ENCODE measurements at places on chromosomes 2 and 18. TPM values are rescaled to one million over a fixed set of nuclear protein-coding genes. Genes with fewer than 3 reads are reported as not detected.

The C2orf78 gene
- not detected for total RNA-seq

The SMAD4 gene
- total RNA-seq: 75.1 TPM

The HOXD11 gene
- not detected for total RNA-seq

The IL1F10 gene
- not detected for total RNA-seq

The SLC9A4 gene
- total RNA-seq: 0.07 TPM

The BARD1 gene
- 24.5 TPM for total RNA-seq

The IRS1 gene
- total RNA-seq: 2.7 TPM

The HTRA2 gene
- total RNA-seq: 39.0 TPM

- H3K4me3 ChIP-seq: no peak overlapping the region
- no peak for DNase-seq
- H3K4me1 ChIP-seq: peaks cover 9% of the 10 kb centered on the region
- no peaks in the 10 kb centered on the region for H3K27me3 ChIP-seq
- H3K27ac ChIP-seq: no peak overlapping the region
Measured at GRCh38 chr18:74694436-74694835, 96.8 kb downstream of the ZNF407 start.

GRCh38 chr18:54257015-54257414 lies 12.3 kb upstream of the POLI start:
- DNase-seq: no peak
- no peaks in the 10 kb centered on the region for H3K27me3 ChIP-seq
- H3K4me1 ChIP-seq: peaks cover 19% of the 10 kb centered on the region
- H3K36me3 ChIP-seq: no peaks in the 10 kb centered on the region

DNA sequence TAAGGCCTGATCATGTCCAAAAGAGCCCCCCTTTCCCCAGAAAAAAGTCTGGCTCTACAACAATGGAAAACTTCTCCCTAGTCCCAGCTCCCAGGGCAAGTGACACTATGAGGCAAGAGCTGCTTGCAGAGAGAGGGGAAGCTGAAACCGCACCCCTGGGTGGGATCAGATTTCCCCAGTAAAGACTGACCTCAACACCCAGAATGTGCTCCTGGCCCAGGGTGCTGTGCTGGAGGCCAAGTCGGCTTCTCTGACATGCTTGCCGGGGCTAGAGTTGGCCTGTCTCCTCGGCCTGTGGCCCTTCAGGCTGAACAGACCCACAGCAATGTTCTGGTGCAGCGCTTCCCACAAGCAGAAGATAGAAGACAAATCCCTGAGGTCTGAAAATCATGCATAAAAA lies 18.4 kb upstream of the ST8SIA3 start:
- H3K27me3 ChIP-seq: peaks cover 2% of the 10 kb centered on the region
- H3K4me1 ChIP-seq: no peaks in the 10 kb centered on the region
- no peak overlapping the region for H3K4me3 ChIP-seq
- H3K27ac ChIP-seq: no peak overlapping the region

DNA sequence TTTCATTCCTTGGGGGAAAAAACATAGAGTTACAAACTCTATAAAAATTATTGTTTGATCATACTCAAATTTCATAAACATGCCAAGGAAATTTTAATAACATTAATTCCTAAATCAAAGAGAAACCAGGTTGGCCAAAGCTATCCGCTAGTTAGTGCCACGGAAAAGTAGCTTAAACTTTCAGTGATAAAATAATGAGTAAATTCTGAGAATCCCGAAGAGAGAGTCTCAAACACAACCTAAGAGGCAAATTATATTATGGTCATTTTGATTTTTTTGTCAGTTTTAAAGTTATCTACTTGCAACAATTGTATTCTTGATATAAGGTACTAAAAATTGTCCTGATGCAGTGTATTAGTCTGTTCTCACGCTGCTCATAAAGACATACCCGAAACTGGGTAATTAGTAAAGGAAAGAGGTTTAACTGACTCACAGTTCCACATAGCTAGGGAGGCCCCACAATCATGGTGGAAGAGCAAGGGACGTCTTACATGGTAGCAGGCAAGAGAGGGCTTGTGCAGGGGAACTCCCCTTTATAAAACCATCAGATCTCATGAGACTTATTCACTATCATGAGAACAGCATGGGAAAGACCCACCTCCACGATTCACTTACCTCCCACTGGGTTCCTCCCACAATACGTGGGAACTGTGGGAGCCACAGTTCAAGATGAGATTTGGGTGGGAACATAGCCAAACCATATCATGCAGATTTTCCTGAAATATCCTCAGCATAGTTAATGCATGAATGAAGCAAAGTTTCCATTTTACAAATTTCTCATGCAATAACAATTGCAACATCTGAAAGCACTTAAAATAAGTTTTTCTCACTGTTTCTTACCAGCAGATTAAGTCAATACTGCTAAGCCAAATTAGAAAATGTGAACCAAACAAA lies 205.9 kb upstream of the STK17B start:
- peak overlapping the region; percentile 50 for H3K27ac ChIP-seq
- peaks cover 12% of the 10 kb centered on the region for H3K4me1 ChIP-seq
- no peaks in the 10 kb centered on the region for H3K27me3 ChIP-seq
- H3K4me3 ChIP-seq: no peak overlapping the region
- DNase-seq: peak; percentile 62

DNA sequence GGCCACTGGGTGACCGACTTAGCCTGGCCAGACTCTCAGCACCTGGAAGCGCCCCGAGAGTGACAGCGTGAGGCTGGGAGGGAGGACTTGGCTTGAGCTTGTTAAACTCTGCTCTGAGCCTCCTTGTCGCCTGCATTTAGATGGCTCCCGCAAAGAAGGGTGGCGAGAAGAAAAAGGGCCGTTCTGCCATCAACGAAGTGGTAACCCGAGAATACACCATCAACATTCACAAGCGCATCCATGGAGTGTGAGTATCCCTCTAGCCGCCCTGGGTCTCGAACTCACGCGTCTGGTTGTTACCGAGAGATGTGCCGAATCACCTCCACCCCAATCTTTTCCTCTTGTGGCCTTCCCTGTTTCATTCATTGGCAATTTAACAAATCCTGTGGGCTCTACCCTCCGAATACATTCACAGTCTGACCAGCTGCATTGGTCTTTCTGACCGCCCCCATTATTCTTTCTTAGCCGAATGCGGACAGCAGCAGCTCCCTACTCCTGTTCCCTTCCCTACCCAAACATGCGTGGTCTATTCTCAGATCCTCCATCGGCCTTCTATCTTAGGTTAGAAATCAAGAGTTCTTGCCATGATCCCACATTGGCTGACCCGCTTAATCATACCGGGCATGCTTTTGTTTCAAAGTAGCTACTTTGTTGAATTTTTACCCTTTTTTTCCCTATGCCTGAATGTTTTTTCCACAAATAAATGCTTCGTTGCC lies 631 bp downstream of the RPL31 start:
- DNase-seq: peak; percentile 35
- peak overlapping the region; percentile 99 for H3K4me3 ChIP-seq
- peaks cover 49% of the 10 kb centered on the region for H3K4me1 ChIP-seq
- peak overlapping the region; percentile 94 for H3K27ac ChIP-seq
- peaks cover 49% of the 10 kb centered on the region for H3K36me3 ChIP-seq

GRCh38 chr2:228725031-228725430 lies 543.5 kb upstream of the SPHKAP start:
- H3K27ac ChIP-seq: no peak overlapping the region
- no peaks in the 10 kb centered on the region for H3K4me1 ChIP-seq
- no peaks in the 10 kb centered on the region for H3K27me3 ChIP-seq
- no peak overlapping the region for H3K4me3 ChIP-seq

DNA sequence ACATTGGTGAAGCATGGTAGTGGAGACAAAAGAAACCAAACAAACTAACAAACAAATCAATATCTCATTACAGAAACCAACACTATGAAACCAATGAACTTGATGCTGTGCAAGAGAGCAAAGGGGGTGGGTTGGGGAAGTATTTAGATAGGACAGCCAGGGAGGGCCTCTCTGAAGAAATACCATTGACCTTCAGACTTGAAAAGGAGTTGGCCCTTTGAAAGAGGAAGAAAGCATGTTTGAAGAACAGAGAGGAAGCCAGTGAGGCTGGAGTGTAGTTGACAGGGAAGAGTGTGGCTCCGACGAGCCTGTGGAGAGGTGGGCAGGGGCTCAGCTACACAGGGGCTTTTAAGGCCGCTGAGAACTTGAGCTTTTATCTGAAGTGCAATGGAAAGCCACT lies 151.0 kb upstream of the GATA6 start:
- no peak overlapping the region for H3K4me3 ChIP-seq
- no peaks in the 10 kb centered on the region for H3K36me3 ChIP-seq
- H3K27ac ChIP-seq: no peak overlapping the region
- DNase-seq: no peak

DNA sequence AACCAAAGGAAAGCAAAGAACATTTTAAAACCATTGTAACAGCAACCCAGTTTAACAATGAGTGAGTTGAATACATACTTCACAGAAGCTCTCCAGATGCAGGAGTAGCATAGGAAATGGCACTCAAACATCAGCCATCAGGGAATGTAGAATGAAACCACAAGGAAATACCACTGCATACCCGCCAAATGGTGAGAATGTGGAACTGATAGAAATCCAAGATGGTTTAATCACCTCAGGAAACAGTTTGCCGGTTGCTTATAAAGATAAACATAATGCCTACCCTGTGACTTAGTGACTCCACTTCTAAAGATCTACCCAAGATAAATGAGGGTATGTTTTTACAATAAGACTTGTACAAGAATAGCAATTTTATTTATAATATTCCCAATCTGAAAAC lies 132.0 kb downstream of the GALNT1 start:
- no peaks in the 10 kb centered on the region for H3K4me1 ChIP-seq
- H3K4me3 ChIP-seq: no peak overlapping the region
- H3K27ac ChIP-seq: no peak overlapping the region
- peaks cover 34% of the 10 kb centered on the region for H3K36me3 ChIP-seq
- no peak for DNase-seq
- no peaks in the 10 kb centered on the region for H3K27me3 ChIP-seq

DNA sequence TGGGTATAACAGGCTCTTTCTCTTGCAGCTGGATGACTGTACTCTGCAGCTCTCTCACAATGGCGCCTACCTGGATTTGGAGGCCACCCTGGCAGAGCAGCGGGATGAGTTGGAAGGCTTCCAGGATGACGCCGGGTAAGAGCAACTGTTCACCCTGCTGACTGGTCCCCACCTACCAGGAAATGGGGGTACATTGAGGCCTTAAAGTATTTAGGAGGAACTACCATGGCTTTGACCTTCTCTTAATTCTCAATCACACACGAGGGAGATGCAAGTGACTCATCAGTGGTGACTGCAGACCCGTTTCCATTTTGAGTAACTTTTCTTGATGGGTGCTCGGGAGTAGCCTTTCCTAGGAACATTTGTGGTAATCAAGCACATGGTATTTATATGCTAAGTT lies 58.0 kb downstream of the FHOD3 start:
- H3K4me3 ChIP-seq: no peak overlapping the region
- H3K4me1 ChIP-seq: no peaks in the 10 kb centered on the region
- H3K27ac ChIP-seq: no peak overlapping the region

GRCh38 chr18:3799515-3799914 lies 349.5 kb downstream of the TGIF1 start:
- H3K36me3 ChIP-seq: no peaks in the 10 kb centered on the region
- no peak overlapping the region for H3K27ac ChIP-seq
- H3K4me3 ChIP-seq: no peak overlapping the region
- DNase-seq: no peak
- no peaks in the 10 kb centered on the region for H3K27me3 ChIP-seq

- no peak for DNase-seq
- H3K27ac ChIP-seq: no peak overlapping the region
- no peaks in the 10 kb centered on the region for H3K36me3 ChIP-seq
- no peak overlapping the region for H3K4me3 ChIP-seq
- no peaks in the 10 kb centered on the region for H3K27me3 ChIP-seq
- H3K4me1 ChIP-seq: no peaks in the 10 kb centered on the region
Measured at GRCh38 chr2:4753721-4754120, 938.5 kb upstream of the SOX11 start.

DNA sequence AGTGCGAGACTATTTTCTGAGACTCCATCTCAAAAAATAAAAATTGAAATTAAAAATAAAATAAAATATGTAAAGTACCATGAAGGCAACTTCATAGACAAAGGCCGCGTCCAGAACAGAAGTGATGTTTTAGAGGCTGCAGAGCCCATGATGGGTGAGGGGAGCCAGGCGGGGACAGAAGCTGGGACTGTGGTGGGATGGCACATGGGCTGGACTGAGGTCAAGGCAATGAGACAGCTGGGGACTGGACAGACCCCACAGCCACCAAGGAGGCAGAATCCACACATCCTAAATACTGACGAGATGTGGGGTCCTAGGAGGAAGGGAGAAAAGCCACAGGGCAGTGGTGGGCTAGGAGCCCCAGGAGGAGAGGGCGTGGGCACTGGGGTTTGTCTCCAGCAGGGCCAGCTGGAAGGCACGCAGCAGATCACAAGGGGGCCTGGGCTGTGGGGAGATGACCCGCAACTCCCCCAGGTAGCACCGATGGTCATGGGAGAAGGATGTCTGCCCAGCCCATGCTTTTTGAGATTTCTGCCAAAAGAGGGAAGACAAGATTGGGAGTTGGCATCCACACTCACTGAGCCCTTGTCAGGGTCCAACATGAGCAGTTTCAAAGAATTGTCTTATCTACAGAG lies 74.3 kb downstream of the KCNF1 start:
- no peaks in the 10 kb centered on the region for H3K36me3 ChIP-seq
- DNase-seq: no peak
- no peak overlapping the region for H3K27ac ChIP-seq

DNA sequence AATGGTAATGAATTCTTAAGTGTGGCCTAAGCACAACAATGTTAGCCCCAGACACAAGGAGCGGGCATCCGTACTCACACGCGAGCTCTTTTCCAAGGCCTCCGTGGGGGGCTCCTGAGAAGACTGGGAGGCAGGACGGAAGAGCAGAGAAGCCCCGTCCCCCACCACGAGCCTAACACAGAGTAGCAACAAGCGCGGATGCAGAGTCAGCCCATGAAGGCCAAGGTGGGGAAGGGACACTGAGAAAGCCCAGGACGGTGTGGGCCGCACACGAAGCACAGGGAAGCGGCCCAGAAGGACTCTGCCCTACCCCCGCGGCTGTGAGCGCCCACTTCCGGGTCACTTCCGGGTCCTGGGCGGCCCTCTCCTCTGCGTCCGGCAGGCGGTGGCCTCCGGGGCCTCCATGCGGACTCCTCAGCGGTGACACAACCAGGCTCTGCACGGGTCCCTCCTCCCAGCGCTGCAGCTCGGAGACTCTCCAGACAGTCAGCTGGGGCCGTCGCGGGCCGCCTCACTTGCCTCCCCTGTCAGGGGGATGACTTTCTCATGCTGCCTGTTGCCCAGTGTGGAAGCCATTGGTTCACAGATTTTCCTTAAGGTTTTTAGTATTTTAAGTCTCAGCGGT lies 151.5 kb downstream of the MTCL1 start:
- DNase-seq: no peak
- no peaks in the 10 kb centered on the region for H3K4me1 ChIP-seq
- H3K4me3 ChIP-seq: no peak overlapping the region
- no peaks in the 10 kb centered on the region for H3K27me3 ChIP-seq
- no peaks in the 10 kb centered on the region for H3K36me3 ChIP-seq
